ENCODE measurements at places on chromosomes 3 and 15. TPM values are rescaled to one million over a fixed set of nuclear protein-coding genes. Genes with fewer than 3 reads are reported as not detected.

The KBTBD12 gene
- 1.5 TPM for total RNA-seq

The SH2D7 gene
- total RNA-seq, result 3.3 TPM

The PATL2 gene
- total RNA-seq, result 8.0 TPM

The ISLR gene
- total RNA-seq, result 16.0 TPM

The CAMK1 gene
- total RNA-seq, result 51.2 TPM

The IL16 gene
- 6.3 TPM for total RNA-seq

The CHST13 gene
- total RNA-seq, result not detected

The TRIM42 gene
- total RNA-seq, result not detected

The ABCC5 gene
- total RNA-seq, result 95.7 TPM

The GPR87 gene
- not detected for total RNA-seq

The TGM5 gene
- not detected for total RNA-seq

The ST3GAL6 gene
- 3.4 TPM for total RNA-seq

The LRRC3B gene
- not detected for total RNA-seq

DNA sequence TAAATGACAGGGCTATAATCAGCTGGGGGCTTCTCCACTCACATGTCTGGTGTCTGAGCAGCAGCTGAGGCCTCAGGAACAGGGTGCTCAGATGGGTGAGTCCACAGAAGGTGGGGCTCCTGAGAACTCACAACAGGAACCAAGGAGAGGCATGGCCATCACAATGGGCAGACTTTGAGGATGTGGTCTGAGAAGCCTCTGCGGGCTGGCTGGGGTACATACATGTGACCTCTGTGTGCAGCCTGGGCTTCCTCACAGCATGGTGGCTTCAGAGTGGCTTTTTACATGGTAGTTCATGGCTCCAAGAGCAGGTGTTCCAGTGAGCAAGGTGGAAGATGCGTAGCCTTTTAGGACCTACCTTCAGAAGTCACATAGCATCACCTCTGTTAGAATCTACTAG lies 58.8 kb downstream of the TRPC1 start:
- no peak for DNase-seq
- H3K27me3 ChIP-seq, result no peaks in the 10 kb centered on the region
- no peak overlapping the region for H3K4me3 ChIP-seq
- H3K4me1 ChIP-seq, result no peaks in the 10 kb centered on the region
- no peak overlapping the region for H3K27ac ChIP-seq

DNA sequence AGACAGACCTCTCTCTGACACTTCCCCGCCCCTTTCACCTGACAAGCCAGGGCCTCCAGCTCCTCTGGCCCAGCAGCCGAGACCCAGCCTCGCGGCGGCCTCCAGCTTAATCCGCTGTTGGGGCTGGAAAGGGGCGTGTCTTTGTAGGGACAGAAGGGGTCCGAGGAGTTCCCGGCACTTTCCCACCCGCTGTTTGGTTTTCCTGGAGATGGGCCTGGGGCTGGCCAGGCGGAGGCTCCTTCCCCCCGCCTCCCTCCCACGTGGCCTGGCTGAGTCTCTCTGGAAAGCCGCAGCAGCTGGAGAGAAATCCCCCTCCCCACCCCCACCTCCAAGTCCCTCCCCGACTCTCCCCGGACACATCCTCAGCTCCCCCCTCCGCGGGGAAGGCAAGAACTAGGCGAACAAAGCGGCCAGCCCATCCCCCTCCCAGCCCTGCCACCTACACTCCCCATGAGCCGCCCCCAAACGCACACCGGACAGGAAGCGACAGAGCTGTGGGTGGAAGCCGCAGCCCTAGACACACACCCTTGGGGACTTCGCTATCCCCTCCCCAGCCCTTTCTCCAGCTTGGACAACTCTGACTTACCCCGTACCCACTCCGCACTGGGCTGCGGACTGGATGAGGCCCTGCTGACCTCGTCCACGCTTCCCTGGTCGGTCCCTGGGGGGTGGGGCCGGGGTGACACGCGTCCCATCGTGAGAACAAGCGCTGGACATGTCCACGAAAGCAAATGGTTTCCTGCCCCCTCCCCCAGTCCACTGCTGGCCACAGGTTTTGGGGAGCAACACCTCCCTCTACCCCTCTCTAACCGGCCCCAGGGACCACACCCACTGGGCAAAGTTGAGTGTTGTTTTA lies 1.2 kb downstream of the IGDCC4 start:
- no peaks in the 10 kb centered on the region for H3K36me3 ChIP-seq
- H3K27ac ChIP-seq, result peak overlapping the region; percentile 5
- H3K4me1 ChIP-seq, result peaks cover 18% of the 10 kb centered on the region
- no peak for DNase-seq
- peaks cover 6% of the 10 kb centered on the region for H3K27me3 ChIP-seq
- peak overlapping the region; percentile 55 for H3K4me3 ChIP-seq

DNA sequence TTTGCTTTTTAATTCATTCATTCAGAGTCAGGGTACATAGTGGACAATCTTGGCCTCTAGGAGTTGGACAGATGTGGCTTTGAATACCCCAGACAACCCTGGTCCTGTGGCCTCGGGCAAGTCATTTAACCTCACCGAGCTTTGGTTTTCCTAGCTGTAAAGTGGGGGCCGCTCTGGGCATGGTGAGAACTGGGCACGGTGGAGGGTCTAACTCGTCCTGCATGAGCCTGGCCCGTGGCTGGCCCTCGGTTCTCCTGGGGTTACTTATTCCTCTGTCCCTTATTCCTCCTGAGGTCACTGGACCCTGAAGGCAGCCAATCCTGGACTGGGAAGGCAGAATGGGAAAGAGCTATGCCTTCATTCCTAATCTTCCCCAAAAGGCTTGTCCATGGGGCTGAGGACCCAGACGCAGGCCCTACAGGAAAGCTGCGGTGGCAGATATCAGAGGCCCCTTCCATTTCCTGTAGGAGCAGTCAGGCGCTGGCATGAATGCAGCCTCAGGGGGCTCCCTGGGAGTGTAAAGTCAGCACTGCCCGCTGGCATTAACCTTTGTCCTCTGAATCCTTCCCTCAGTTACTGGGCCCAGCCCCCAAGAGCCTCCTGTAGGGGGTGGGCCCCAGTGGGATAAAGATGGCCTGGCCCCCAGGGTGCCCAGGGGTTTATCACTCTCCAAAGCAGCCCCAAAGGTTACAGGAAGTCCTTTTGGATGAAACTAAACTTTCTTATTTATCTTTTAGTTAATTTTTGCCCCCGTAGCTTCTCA lies 17.9 kb upstream of the SEC13 start:
- H3K4me3 ChIP-seq, result no peak overlapping the region
- H3K27me3 ChIP-seq, result no peaks in the 10 kb centered on the region
- H3K27ac ChIP-seq, result no peak overlapping the region
- no peak for DNase-seq
- no peaks in the 10 kb centered on the region for H3K4me1 ChIP-seq
- no peaks in the 10 kb centered on the region for H3K36me3 ChIP-seq

DNA sequence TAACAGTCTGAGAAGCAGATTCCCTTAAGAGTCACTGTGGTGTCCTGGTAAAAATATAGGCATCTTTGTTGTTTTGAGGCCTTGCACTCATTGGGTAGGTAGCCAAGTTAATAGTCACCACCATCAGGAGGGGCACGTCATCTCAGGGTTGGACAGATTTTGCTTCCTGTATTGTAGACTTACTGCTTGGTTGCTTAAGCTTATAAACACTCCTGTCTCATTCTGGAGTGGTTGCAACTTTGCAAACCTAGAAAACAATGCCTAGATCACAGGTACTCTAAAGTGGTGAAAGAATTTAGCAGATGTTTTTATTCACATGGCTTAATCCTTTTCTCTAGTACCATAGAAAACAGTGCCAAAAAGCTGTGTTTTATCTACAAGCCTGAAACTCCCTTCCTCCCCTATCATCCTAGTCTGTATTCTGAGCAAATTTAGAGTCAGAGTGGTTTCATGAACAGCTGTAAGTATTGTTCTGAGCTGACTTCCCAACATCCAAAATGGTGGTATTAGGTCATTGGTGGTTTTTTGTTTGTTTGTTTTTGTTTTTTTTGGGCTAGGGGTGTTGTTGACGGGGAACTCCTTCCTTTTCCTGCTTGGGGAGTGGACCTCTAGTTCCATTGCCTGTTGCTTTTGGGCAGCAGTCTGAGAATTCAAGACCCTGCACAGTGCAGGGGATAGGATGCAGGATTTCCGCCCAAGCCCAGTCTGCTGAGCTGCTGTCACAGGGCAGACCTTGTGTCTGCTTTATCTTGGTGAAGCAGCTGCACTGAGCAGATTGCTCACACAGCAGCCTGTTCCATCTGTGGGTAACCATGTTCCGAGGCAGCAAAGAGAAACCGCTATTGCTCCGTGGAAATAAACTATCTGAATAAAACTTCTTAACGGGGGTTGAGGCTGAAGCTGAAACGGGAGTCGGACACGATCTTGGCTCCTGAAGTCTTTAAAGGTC lies 202.0 kb downstream of the AKAP13 start:
- H3K27ac ChIP-seq, result peak overlapping the region; percentile 88
- peak; percentile 79 for DNase-seq
- no peaks in the 10 kb centered on the region for H3K27me3 ChIP-seq
- H3K36me3 ChIP-seq, result peaks cover 6% of the 10 kb centered on the region
- peaks cover 21% of the 10 kb centered on the region for H3K4me1 ChIP-seq

DNA sequence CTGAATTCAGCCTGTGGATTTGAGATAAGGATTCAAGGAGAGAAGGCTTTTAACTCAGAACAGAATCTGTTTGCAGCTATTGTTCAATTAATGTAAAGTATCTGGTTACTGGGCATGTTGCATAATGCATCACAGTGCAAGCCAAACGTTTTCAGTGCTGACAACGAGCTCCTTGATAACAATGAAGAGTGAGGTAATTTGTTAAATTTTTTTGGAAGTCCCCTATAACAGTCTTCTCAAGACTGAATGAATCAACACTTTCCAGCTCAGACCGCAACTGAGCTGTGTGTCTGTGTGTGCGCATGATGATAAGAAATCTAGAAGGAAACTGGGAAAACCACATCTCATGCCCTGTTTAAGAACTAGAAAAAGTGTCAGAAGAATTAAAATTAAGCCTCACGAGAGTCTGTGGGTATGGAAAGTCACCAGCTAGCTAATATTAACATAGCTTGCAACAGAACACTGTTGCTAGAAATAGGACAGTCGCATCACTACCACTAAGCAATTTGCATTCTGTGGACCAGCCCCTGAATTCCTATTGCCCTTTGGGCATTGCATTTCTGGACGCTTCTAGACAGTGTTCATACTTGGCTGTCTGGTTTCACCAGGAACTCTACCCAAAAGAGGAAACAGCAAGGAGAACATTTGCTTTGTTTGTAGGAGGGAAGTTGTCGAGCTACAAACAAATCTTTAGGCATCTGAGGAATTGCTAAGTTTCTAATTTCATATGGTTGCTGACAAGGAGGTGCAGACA lies 43.7 kb upstream of the ATP2C1 start:
- H3K4me3 ChIP-seq, result no peak overlapping the region
- no peak overlapping the region for H3K27ac ChIP-seq
- H3K27me3 ChIP-seq, result no peaks in the 10 kb centered on the region
- DNase-seq, result no peak
- H3K4me1 ChIP-seq, result no peaks in the 10 kb centered on the region
- H3K36me3 ChIP-seq, result no peaks in the 10 kb centered on the region

DNA sequence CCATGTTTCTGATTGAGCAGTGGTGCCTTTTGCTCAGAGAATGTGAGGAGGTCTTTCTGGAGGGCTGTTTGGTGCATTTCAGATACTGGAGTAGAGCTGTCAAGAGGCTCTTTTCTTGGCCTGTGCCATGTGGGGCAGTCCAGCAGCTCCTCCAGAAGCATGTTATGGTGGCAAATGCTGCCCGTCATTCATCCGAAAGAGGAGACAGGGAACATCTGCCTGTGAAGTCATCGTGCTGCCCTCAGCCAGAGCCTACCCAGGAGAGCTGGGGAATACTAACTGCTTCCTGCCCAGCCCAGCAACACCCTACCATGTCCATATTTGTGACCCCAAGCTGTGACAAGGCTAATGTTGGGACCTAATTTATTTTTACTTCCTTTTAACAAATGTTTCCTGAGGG lies 82.2 kb upstream of the SLC6A6 start:
- no peak for DNase-seq
- H3K27ac ChIP-seq, result no peak overlapping the region
- no peaks in the 10 kb centered on the region for H3K4me1 ChIP-seq
- H3K4me3 ChIP-seq, result no peak overlapping the region
- no peaks in the 10 kb centered on the region for H3K27me3 ChIP-seq

- H3K4me3 ChIP-seq, result no peak overlapping the region
- no peaks in the 10 kb centered on the region for H3K36me3 ChIP-seq
- H3K27ac ChIP-seq, result no peak overlapping the region
Observed at GRCh38 chr3:99474776-99475175, 163.6 kb upstream of the COL8A1 start.

DNA sequence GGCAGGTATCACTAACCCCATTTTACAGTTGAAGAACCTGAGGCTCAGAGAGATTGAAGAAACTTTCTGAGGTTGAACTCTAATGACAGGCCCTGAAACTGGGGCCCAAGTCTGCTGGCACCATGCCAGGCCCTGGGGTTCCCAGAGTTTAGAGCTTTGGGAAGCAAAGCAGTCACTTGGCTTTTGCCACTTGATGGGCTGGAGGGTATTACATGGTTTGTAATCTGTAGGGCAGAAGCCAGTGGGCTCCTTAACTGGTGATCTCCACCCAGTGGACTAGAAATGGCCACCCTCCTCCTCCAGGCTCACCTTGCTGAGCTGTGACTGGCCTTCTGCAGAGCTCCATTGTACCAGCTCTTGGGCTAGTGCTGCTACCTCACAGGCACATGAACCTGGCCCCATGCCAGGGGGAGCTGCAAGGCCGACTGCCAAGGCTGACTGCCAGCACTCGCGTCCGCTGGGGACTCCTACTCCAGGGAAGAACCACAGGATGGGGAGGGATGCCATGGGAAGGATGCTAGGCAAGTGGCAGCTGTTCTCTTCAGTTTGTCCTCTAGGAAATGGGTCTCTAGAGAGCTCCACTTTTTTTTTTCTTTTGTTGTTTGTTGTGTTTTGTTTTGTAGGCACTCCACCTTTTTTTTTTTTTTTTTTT lies 104.8 kb downstream of the ETFA start:
- H3K4me3 ChIP-seq, result no peak overlapping the region
- H3K27ac ChIP-seq, result no peak overlapping the region
- H3K36me3 ChIP-seq, result peaks cover 41% of the 10 kb centered on the region

- H3K4me3 ChIP-seq, result no peak overlapping the region
- no peak for DNase-seq
- no peaks in the 10 kb centered on the region for H3K4me1 ChIP-seq
- no peaks in the 10 kb centered on the region for H3K27me3 ChIP-seq
- H3K27ac ChIP-seq, result no peak overlapping the region
Observed at GRCh38 chr15:58677426-58677825, 72.1 kb downstream of the ADAM10 start.

GRCh38 chr3:18284716-18285115 lies 140.4 kb downstream of the SATB1 start:
- H3K4me3 ChIP-seq, result no peak overlapping the region
- H3K27me3 ChIP-seq, result no peaks in the 10 kb centered on the region
- no peak for DNase-seq
- H3K36me3 ChIP-seq, result no peaks in the 10 kb centered on the region

GRCh38 chr15:55741833-55742497 lies 987 bp downstream of the PRTG start:
- peaks cover 13% of the 10 kb centered on the region for H3K4me1 ChIP-seq
- no peak overlapping the region for H3K27ac ChIP-seq
- H3K27me3 ChIP-seq, result no peaks in the 10 kb centered on the region
- peak overlapping the region; percentile 31 for H3K4me3 ChIP-seq
- no peak for DNase-seq

- H3K36me3 ChIP-seq, result no peaks in the 10 kb centered on the region
- no peak for DNase-seq
- H3K4me1 ChIP-seq, result no peaks in the 10 kb centered on the region
- H3K27ac ChIP-seq, result no peak overlapping the region
- no peak overlapping the region for H3K4me3 ChIP-seq
Observed at GRCh38 chr3:85821130-85821756, 862.5 kb downstream of the CADM2 start.

GRCh38 chr3:48989126-48989795 lies 780 bp upstream of the P4HTM start:
- peak overlapping the region; percentile 97 for H3K4me3 ChIP-seq
- no peaks in the 10 kb centered on the region for H3K27me3 ChIP-seq
- H3K36me3 ChIP-seq, result no peaks in the 10 kb centered on the region

- H3K27me3 ChIP-seq, result no peaks in the 10 kb centered on the region
- no peak for DNase-seq
- no peaks in the 10 kb centered on the region for H3K36me3 ChIP-seq
- no peak overlapping the region for H3K27ac ChIP-seq
- no peak overlapping the region for H3K4me3 ChIP-seq
Observed at GRCh38 chr3:10929978-10930665, 62.4 kb upstream of the SLC6A1 start.
